ENCODE measurements at places on chromosomes 6 and 20. TPM values are rescaled to one million over a fixed set of nuclear protein-coding genes. Genes with fewer than 3 reads are reported as not detected.

The MLN gene
- not detected for total RNA-seq

The LPA gene
- not detected for total RNA-seq

The UBD gene
- not detected for total RNA-seq

DNA sequence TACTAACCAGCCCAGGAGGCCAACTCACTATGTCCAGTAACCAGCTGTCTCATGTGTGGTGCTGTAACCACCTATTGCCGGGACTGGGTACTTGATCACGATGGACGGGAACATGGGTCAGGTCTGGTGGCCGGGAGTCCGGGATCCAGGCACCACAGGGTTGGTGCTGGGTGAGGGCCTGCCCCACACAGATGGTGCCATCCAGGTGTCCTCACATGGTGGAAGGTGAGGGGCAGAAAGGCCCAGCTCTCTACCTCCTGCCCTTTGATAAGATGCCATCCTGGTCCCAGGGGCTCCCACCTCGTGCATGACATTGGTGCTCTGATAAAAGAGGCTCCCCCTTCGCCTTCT, 116.3 kb downstream of the TAF4 start:
- H3K36me3 ChIP-seq: no peaks in the 10 kb centered on the region
- H3K4me1 ChIP-seq: no peaks in the 10 kb centered on the region
- no peak for DNase-seq
- H3K27me3 ChIP-seq: no peaks in the 10 kb centered on the region

GRCh38 chr20:19995220-19995863, 21.8 kb upstream of the NAA20 start:
- DNase-seq: no peak
- H3K4me1 ChIP-seq: no peaks in the 10 kb centered on the region
- H3K4me3 ChIP-seq: no peak overlapping the region
- no peak overlapping the region for H3K27ac ChIP-seq
- no peaks in the 10 kb centered on the region for H3K36me3 ChIP-seq

DNA sequence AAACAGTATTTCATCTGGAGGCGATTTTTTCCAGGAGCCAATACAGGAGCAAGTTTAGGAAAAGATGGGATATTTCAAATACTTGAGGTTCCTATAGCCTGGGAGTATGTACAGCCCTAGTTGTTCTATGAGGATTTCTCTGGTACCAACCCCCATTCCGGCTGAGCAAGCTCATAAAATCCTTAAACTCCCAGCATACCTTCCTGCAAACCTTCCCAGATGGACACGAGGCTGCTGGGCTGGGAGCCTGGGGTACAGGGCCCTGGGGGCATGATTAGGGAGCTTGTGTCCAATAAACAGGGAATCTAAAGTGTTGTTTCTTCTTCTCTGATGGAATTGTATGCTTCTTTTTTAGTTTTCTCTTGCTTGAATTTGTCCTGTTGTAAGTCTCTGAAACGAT, 1.5 kb downstream of the PRRC2A start:
- no peak overlapping the region for H3K4me3 ChIP-seq
- peaks cover 19% of the 10 kb centered on the region for H3K4me1 ChIP-seq
- DNase-seq: no peak

DNA sequence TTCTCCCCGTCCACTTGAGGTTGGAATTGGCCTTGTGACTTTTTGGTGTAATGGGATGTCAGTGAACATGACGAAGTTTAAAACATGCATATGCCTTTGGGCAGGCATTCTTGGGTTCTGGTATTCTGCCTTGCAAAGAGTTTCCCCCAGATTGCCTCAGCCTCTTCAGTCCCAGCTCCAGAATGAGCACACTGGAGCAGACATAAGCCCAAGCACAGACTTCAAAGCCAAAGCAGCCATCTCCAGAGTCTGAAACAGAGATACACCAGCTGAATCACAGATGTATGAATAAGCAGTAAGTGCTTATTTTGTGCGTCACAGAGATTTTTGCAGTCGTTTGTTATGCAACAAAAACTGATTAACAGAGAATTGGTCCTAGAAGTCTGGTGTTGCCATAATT, 546.0 kb downstream of the FRK start:
- H3K4me3 ChIP-seq: no peak overlapping the region
- H3K27me3 ChIP-seq: no peaks in the 10 kb centered on the region
- H3K36me3 ChIP-seq: no peaks in the 10 kb centered on the region
- no peak for DNase-seq
- H3K4me1 ChIP-seq: no peaks in the 10 kb centered on the region

GRCh38 chr6:142013287-142013686, 119.4 kb upstream of the GJE1 start:
- no peak overlapping the region for H3K4me3 ChIP-seq
- H3K27me3 ChIP-seq: no peaks in the 10 kb centered on the region
- no peaks in the 10 kb centered on the region for H3K4me1 ChIP-seq
- H3K36me3 ChIP-seq: no peaks in the 10 kb centered on the region

DNA sequence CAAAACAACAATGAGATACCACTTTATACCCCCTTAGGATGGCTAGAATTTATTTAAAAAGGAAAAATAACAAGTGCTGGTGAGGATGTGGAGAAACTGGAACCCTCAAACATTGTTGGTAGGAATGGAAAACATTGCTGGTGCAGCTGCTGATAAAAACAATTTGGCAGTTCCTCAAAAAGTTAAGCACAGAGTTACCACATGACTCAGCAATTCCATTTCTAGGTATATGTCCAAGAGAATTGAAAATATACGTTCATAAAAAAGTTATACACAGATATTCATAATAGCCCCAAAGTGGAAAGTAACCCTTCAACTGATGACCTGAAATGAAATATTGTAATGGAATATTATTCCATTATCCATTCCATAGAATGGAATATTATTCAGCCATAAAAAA, 55.0 kb downstream of the CD83 start:
- H3K4me1 ChIP-seq: no peaks in the 10 kb centered on the region
- no peak for DNase-seq
- H3K36me3 ChIP-seq: no peaks in the 10 kb centered on the region
- no peak overlapping the region for H3K4me3 ChIP-seq
- H3K27ac ChIP-seq: no peak overlapping the region
- H3K27me3 ChIP-seq: no peaks in the 10 kb centered on the region

DNA sequence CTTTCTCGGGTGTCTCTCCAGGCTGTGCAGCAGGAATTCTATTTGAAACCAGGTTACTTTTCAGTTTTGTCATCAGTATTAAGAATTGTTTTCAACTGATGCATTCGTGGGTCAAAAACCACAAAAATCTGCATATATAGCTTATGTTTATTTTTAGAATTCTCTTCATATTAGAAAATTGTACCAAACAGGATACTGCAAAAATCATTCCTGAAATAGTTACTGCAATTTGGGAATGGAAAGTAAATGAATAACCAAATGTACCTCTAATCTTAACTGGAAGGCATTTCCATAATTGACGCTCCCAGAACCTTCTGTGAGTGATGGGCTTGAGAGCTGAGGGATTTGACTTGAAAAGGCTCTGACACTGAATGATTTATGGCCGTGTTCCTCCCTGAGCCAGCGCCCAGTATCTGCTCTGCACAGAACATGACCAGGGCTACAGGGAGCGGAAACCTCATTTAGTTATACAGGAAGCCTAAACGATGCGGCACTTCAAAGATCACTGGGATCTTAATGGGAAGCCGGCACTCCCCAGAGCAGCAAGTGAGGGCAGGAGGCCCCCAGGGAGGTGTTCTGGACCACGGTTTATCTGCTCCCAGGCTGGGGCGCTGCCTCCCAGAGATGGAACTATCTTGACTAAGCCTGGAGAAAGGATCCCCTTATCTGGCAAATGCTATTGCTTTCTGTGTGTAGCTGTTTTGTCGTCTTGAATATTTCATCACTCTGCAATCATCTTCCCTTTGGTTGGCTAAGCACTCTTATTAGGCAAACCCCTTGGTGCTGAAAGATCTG, 446.0 kb downstream of the QKI start:
- no peaks in the 10 kb centered on the region for H3K4me1 ChIP-seq
- H3K36me3 ChIP-seq: no peaks in the 10 kb centered on the region
- H3K4me3 ChIP-seq: no peak overlapping the region
- no peaks in the 10 kb centered on the region for H3K27me3 ChIP-seq
- no peak overlapping the region for H3K27ac ChIP-seq

- H3K4me1 ChIP-seq: no peaks in the 10 kb centered on the region
- H3K27me3 ChIP-seq: no peaks in the 10 kb centered on the region
- H3K36me3 ChIP-seq: no peaks in the 10 kb centered on the region
- DNase-seq: no peak
Observed at GRCh38 chr6:133548423-133549159, 307.4 kb downstream of the EYA4 start.

DNA sequence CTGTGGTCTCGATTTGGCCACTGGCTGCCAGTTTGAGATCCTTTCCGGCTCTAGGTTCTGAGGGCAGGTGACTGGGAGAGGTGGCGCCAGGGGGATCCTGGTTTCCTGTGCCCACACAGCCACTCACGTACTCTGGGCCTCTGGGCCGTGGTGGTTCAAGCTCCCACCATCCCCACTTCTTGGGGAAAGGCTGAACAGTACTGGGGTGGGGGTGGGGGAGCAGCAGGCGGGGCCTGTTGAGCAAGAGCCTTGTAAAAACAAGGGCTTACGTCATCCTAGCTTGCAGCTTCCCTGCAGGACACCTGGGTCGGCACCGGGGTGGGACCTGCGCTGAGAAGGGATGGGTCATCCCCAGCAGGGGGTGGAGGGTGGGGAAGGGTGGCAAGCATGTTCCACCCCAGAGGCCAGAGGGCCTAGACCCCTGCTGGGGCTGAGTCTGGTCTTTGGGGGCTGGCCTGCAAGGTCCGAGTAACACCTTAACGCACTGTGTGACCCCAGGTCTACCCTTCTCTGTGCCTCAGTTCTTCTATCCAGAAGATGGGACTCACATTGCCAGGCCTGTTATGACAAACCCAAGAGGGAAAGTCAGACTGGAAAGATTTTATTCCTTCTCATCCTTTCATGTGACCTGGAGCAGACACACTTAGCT, 3.1 kb upstream of the CEBPB start:
- no peak overlapping the region for H3K4me3 ChIP-seq
- DNase-seq: no peak
- no peak overlapping the region for H3K27ac ChIP-seq
- no peaks in the 10 kb centered on the region for H3K27me3 ChIP-seq

Measured in CD4-positive, alpha-beta memory T cell (primary cell).